Osteoblast (primary cell): ENCODE measurements at places on chromosomes 2 and 18. TPM values are rescaled to one million over a fixed set of nuclear protein-coding genes. Genes with fewer than 3 reads are reported as not detected.

DNA sequence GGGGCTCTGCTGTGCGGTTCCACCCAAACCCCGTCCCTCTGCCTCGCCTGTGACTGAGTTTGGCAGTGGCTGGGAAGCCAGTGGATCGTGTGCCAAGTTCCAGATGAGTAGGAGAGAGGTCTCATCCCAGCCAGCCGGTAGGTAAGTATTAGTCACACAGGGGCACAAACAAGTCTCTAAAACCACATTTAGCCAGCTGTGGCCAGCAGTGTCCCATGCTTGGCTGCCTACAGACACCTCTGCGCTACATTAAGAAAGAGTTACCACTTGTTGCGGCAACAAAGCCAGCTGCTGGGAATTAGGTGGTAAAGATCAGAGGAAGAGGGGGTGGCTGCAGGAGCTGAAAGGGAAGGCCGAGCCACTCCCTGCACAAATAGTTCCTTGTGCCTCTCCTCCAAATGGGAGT is 81.2 kb downstream of the GATA6 start:
- peaks cover 37% of the 10 kb centered on the region for H3K27me3 ChIP-seq
- no peaks in the 10 kb centered on the region for H3K36me3 ChIP-seq
- no peaks in the 10 kb centered on the region for H3K4me1 ChIP-seq
- H3K27ac ChIP-seq: no peak overlapping the region
- H3K4me3 ChIP-seq: no peak overlapping the region
- DNase-seq: no peak

GRCh38 chr2:86649119-86649947 is 25.7 kb upstream of the RNF103 start:
- no peaks in the 10 kb centered on the region for H3K4me1 ChIP-seq
- DNase-seq: no peak
- H3K27ac ChIP-seq: no peak overlapping the region
- no peaks in the 10 kb centered on the region for H3K36me3 ChIP-seq

GRCh38 chr18:69763002-69763401 is 184.7 kb downstream of the CD226 start:
- H3K4me3 ChIP-seq: no peak overlapping the region
- H3K36me3 ChIP-seq: no peaks in the 10 kb centered on the region
- H3K27me3 ChIP-seq: no peaks in the 10 kb centered on the region
- no peak overlapping the region for H3K27ac ChIP-seq
- DNase-seq: no peak
- H3K4me1 ChIP-seq: no peaks in the 10 kb centered on the region

The SLC35F6 gene
- total RNA-seq: 82.8 and 83.6 TPM in 2 replicates

- H3K27me3 ChIP-seq: no peaks in the 10 kb centered on the region
- no peak overlapping the region for H3K27ac ChIP-seq
- DNase-seq: no peak
- H3K4me1 ChIP-seq: peaks cover 13% of the 10 kb centered on the region
- H3K36me3 ChIP-seq: no peaks in the 10 kb centered on the region
Observed at GRCh38 chr2:216084547-216084946, 2.8 kb downstream of the TMEM169 start.
